ENCODE measurements at places on chromosomes 4 and X.
A peak's percentile ranks its signal among the peaks of the same experiment; 100 is the strongest.

GRCh38 chr4:118770741-118771187, 65.2 kb downstream of the SEC24D start:
- no peak for DNase-seq

DNA sequence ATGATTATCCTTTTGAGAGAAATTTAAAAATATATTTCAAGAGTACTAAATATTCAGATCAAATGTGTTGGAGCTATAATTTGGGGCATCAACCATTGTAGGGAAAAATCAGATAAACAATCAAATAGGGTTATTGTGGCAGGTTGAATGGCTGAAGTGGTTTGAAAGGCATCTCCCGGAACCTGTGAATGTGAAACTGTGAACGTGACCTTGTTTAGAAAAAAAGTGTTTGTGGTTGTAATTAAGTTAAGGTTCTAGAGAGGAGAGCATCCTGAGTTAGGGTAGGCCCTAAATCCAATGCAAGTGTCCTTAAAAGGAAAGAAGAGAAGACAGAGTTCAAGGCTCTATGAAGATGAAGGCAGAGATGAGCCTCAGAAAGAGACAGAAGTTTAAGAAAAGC, 37.4 kb downstream of the ADGRA3 start:
- DNase-seq = no peak

- no peak for DNase-seq
These were observed 6.1 kb downstream of the LIAS start for GRCh38 chr4:39464886-39465501.

DNA sequence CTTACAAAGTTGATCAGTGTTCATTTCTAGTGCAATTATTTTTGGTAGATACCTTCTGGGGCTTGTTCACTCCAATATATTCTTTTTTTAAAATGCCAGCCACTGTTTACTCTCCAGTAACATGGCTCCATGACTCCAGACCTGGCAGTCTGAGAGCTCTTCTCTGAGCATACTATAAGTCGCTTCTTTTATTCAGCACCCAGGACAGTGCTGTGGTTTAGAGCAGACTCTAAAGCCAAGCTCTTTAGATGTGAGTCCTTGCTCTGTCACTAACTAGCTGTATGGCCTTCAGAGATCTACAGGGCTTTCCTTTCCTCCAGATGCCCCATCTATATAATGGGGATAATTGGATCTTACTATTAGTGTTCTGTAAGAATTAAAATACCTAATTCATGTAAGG, 200.2 kb upstream of the FAM241A start:
- DNase-seq = no peak

GRCh38 chr4:73258436-73258685, 237 bp downstream of the ANKRD17 start:
- peak; percentile 86 for DNase-seq

DNA sequence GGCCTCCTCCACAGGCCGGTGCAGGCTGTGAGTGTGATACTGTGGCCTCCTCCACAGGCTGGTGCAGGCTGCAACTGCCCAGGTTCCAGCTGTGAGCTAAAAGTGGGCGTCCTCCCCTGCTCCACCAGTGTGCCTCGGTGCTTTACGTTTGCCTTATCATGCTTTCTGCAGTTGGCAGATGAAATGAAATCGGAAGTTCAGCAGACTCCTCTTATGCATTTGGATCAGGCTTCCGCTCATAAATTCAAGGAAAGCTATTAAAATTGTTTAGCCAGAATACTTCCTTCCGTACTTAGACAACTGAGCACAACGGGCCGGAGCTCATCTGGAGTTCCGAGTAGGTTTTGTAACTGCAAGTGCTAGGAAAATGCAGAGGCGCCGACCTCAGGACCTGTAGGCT, 12.0 kb downstream of the CYP4V2 start:
- no peak for DNase-seq

DNA sequence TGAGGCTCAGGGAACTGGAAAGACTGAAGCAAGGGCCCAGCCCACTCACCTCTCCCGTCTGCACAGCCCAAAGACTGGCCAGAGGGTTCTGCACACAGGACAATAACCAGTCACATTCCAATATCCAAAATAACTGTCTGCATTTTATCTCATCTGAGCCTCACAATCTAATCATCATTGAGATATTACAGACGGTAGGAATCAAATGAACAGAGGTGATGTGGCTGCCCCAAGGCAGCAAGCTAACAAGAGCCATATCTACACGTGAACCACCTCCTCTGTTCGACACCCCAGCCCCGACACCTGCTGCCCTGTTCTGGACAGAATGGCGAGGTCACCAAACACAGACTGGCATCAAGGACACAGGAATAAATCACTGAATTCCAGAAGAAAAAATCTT, 60.5 kb downstream of the AFAP1 start:
- DNase-seq = no peak

DNA sequence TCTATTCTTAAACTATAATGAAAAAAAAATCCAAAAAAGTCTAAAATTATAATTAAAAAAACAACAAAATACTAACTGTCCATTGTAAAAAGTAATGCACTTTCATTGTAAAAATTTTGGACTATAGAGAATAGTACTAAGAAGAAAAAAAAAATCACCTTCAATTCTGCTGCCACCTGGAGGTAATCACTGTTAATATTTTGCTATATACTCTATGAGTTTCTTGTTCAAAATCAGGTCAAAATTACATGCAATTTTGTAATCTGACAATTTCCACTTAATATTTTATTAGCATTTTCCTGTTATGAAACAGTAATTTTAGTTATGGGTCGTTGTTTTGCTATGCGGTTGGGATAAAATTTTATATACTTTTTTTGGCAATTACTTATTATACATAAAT, 62.0 kb downstream of the HTT start:
- no peak for DNase-seq

- no peak for DNase-seq
These were observed 586 bp downstream of the HERC5 start for GRCh38 chr4:88457307-88458103.

DNA sequence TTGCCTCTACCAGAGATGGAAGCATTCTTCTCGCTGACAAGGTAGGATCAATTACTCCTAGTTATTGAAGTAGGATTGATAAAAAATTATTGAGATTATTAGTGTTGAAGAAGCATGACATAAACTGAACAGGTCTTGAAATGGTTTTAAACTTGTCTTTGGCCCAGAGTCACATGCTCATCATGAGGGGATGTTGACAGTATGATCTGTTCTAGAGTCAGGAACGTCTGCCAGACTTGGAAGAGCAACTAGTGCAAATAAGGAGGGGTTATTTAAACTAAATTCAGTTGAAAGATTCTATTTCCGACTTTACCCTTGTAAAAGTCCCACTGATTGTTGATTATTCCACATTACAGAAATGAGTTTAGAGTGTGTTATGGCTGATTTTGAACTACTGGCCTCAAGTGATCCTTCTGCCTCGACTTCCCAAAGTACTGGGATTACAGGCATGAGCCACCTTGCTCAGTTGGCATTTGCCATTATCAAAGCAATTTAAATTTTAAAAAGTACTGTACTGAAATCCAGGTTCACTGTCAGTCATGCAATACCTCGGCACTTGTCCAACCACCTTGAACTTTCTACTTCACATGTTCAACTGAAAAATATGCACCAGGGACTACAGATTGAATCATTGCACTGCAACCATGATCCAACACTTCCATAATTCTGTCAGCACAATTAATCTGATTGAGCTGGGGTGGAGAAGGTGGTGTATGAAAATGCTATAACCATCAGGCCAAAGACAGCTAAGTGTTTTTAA, 19.7 kb downstream of the FABP2 start:
- no peak for DNase-seq

DNA sequence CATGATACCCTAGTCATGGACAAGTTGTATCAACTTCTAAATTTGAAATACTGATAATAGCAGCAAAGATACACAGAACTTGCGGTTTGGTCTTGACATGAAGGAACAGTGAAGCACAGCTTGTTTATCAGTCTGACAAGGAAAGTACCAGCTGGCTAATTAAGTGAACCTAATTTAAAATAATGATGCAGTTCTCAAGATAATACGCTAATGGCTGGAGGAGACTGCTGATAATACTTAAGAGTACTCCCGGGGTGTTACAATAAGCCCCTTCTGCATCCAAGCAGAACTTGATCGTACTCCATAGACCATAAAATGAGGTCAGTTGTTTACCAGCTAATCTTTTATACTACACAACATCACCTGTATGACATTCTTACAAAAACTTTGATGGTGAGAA, 697.5 kb downstream of the FSTL5 start:
- DNase-seq = peak; percentile 14

DNA sequence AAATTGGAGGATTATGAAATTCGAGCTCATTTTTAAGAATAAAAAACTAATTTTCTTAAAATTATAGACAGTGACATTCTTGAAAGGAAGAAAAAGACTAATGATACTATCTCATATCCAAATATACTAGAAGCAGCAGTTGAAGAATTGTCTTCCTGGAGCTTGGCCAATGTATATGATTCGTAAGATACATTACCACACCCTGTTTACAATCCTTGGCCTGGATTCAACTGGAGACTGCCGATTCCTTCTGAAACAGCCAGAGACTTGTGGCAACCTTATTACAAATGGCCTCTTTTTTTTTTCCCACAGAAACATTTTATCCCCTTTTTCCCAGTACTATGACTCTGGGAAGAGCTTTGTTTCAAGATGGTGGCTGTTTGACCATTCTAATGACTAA, 571.2 kb upstream of the FAT1 start:
- DNase-seq = no peak

DNA sequence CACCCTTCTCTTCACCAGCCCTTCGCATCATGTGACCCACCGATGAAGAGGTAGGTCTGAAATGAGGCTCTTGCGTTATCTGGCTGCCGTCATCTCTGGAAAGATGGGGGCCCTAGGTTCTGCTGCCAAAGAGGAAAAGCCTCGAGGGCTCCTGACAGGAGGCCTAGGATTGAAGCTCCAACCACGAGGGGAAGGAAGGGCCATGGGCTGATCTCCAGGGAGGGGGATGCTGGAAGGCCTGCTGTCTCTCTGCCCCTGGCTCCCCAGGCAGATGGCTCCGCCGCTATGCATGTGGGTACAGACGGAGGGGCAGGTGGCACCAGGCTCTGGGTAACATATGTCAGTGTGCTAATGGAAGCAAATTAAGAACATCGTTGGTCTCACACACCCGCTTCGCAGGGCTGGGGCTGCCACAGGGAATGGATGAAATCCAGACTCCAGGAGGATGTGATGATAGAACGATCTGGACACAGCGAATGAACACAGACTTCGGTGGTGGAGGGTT, 44.9 kb downstream of the AFAP1 start:
- DNase-seq = peak; percentile 62

DNA sequence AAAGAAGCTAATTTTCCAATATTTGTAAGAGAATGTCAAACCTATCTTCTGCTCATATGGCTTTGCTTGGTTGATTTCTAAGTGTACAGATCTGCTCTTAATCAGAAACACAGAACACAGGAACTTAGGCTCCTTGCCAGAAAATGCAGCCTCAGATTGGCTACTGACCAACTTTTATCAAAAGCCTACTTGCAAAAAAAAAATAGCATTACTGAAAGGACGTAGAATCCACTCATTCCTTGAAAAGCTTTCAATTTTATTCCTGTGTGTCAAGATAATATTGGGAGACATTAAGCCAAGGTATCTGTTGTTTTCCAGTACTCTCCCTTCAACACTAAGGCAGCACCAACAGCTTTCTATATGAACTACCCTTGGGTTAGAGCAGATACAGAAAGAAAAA, 127.6 kb upstream of the INTU start:
- no peak for DNase-seq

GRCh38 chr4:88277711-88278225, 6.6 kb downstream of the PPM1K start:
- no peak for DNase-seq

GRCh38 chrX:97294041-97294440, 410.3 kb downstream of the RPA4 start:
- no peak for DNase-seq
